Retina (tissue), 1 donor: ENCODE measurements at places on chromosomes 7 and 10.

- peak; percentile 45 for DNase-seq
Observed at GRCh38 chr7:33392148-33392547, 262.8 kb downstream of the BBS9 start.

GRCh38 chr10:846126-846685 lies 85.3 kb downstream of the LARP4B start:
- DNase-seq: no peak

GRCh38 chr10:125333769-125334168 lies 173.4 kb upstream of the CTBP2 start:
- no peak for DNase-seq

DNA sequence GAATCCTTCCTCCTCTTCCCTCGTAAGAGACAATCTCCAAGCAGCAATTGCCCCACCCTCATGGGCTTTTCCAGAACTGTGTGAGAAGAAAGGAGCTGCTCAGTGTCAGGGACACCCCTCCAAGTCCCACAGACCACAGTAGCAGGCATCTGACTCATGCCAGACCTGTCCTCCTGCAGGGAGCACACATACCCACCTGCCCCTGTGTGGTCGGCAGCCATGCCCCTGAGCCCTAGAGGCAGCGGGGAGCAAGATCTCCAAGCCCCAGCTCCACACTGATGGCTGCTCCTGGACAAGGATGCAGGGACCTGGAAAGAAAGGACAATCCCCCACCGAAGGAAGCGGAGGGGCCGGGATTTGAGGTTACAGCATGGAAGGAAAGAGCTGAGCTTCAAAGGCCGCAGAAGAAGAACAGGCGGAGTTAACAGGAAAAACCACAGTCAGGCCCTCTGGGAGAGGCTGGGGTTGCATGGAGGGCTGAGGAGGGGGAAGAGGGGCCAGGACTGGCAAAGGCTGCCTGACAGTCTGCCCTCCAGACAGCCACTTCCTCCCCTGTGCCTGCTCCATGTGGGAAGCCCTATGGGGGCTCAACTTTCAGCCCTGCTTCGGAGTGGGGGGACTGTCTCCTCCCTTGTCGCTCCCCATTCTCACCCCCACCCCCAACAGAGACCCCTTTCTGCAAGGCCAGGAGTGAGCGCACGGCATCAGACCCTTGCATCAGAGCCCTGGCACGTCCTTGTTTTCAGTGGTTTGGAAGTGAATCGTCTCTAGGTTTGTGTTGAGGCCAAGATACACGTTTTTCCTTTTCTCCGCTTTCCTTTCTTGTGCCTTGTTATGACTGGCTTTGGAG lies 46.8 kb downstream of the ASB13 start:
- no peak for DNase-seq

DNA sequence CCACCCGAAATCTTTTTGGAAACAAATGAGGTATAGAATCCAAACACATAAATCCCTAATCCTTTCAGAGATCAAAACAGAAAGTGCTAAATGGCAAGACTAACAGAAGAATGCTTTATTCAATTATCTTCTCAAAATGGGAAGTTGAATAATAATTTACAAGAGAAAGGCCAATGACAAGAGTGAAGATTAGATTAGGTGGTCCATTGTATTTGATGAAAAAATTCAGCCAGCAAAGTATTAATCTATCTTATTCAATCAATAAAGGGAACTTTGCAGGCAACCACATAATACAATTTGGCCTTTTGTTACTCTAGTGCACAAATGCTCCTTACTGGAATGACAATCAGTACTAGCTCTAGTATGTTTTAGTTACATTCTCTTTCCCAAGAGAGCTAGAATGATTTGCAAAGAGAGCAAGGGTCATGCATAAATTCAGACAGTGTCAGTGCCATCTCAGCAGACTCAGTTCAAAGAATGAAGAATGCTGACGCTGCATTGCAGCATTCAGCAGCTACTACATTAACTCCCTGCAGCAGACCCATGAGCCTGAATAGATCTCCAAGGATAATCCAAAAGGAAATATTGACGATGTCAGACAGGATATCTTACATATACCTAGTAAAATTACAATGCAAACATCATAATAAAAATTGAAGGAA lies 131.8 kb downstream of the ANK3 start:
- no peak for DNase-seq

DNA sequence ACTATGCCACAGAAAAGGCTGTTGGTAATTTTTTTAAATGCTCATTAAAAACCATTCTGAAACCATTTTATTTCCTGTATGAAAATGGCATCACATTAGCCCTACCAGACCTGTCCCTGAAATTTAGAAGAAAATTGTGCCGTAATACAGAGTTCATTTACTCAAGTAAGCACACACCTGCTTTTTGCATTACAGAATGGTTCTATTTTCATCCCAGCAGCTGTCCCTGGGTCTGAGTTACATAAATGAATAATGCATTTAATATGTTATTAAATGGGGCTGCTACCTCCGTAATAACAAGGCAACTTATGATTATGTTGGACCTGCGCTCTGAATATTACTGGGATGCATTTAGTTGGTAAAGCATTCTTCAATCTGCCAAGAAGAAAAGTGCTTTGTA lies 508.9 kb downstream of the SORCS1 start:
- no peak for DNase-seq

DNA sequence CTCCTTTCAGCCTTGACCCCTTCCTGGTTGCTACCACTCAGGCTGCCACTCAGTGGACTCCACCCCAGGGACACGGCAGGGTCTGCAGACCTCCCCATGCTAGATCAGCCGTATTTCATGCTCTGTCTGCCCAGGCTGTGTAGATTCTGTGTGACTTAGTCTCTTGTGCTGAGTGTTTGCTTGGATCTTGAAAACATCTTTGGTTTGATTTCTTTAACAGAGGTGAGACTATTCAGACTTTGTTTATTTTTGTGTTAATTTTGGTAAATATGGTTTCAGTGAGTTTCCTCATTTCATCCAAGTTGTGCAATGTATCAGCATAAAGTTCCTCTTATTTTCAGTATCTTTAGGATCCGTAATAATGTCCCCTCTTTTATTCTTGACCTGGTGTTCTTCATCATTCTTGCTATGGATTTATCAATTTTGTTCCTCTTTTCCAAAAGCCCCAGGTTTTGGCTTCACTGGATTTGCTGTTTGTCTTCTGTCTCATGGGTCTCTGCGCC lies 21.2 kb upstream of the PWWP2B start:
- DNase-seq: no peak

GRCh38 chr7:143286522-143286890 lies 1.6 kb upstream of the CASP2 start:
- no peak for DNase-seq
